ENCODE measurements at places on chromosomes 4 and X.

DNA sequence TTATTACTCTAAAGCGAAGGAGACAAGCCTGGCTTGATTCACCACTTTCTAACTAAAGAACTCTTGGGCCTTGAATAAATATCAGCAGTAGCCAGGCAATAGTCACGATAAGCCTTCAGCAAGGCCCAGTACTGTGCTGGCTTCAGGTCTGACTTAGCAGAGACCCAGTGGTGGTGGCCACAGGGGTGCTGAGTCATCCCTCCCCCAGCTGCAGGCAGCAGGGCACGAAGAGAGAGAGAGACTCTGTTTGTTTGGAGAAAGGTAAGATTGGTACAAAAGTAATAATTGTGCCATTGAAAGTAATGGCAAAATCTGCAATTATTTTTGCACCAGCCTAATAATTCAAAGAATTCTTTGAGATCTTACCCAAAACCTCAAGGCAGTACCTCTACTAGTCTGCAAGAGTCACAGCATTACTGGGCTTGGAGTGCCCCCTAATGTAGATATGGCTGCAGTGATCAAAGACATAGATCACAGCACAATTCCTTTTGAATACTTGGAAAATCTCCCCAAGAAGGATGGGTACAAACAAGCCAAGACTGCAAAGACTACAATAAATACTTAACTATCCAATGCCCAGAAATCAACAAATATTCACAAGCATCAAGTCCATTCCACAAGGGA, 159.5 kb upstream of the USP38 start:
- peak; percentile 24 for DNase-seq

DNA sequence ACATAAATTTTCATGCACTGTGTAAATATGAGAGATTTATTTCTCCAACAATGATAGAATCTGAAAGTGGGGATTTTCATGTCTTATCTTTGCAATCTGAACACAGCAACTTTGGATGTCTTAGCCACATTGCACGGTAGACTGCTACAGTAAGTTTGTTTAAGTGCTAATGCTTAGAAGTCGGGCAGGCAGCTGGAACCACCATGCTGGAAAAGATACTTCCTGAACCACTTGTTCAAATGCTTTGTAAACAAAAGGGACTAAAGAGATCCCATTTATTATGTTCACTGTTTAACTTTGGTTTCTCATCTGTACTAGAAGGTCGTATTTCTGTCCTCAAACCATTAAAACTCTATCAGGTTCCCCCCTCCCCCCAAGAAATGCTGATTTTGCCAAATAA, 555.9 kb upstream of the DIPK2B start:
- no peak for DNase-seq

DNA sequence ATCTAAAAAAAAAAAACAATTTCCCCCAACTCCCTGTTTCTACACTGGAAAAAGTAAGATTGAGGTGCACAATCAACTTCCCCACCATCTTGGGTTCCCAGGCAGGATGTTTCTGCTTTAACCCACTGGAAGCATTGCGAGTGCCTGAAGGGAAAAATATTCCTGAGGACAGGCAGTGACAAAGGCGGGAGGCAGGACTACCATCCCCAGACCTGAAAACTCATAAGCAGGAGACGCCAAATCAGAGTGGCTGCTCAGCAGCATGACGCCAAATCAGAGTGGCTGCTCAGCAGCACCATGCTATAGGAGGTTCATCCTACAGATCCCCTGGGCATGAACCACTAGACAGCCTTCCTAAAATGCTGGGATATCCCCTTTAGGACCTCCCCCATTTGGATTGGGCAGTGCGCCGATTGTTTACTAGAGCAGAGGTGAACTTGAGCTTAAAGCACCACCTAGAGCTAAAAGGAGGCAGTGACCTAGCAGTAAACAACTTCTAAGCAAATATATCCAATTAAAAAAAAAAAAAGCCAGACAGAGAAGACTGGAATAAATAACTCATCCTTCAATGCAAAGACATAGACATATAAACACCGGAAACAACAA, 35.0 kb upstream of the GK start:
- DNase-seq: no peak

DNA sequence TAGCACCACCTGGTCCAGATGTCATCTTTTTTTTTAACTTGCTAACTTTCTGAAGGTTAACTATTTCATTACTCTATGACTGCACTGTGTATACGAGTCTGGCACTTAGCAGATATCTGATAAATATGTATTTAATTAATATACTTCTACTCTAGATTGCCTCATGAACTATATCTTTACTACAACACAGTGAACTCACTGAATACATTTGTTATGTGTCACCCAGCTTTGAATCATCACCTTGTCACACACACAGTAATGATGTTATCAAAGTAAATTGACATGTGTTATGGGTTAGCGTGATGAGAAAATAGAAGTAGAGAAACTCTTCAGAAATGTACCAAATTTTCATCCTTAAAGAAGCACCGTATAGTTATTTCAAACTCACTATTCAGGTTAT, 419.3 kb upstream of the ADGRL3 start:
- DNase-seq: no peak

DNA sequence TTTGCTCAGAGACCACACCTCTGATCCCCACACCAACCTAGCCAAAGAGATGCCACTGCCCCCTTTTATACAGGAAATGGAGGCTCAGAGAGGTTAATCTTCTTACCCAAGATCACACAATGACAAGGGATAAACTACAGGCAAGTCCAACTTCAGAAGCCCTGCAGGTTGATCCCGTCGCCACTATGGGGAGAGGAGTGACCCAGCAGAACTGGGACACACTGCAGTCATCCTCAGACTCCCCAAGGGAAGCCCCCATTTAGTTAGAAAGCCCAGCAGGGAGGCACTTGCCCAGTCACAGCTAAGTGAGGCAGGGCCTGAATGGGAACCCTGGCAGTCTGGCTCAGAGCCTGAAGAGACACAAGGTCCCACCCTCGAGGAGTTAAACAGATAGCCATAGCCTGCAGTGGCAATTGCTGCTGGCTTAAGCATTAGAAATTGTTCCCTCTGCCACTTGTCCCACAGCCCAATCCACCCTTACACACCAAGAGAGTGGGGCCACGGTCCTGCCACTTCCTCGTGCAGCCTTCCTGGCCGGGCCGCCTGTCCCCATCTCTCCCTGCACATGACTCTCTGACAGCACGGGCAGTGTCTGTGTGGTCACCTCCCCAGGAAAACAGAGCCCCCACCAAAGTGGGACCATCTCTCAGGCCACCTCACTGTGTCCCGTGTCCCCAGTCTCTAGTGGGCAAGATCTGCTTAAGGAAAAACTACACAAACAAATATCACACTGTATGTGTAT, 2.7 kb downstream of the JAKMIP1 start:
- DNase-seq: no peak

DNA sequence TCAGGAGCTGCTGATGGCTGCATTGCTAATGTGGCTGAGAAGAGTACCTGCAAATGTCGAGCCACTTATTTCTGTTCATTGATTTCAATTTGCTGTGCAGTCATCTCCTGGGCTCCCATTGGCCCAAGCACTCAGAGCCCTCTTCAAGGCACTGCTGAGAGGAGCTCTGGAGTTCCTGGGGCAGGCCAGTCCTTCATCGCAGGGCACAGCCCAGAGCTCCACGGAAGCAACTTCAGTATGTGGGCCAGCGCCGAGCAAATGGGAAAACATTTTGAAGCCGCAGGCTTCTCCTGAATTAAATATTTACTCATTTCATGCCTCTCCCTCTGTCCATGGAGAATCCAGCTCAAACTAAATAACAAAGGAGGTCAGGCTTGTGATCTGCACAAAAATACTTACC, 383.3 kb downstream of the BCOR start:
- DNase-seq: no peak
